Adipose tissue (tissue), 3 donors: ENCODE measurements at places on chromosomes 16 and 17. TPM values are rescaled to one million over a fixed set of nuclear protein-coding genes. Genes with fewer than 3 reads are reported as not detected.

The MFAP4 gene
- polyA plus RNA-seq: 67.7 TPM

The SMIM22 gene
- polyA plus RNA-seq: 3.3 TPM

The SLC13A2 gene
- polyA plus RNA-seq: 0.03 TPM

The OR2C1 gene
- polyA plus RNA-seq: 0.09 TPM

The MT1A gene
- 1,254 TPM for polyA plus RNA-seq

The AXIN1 gene
- polyA plus RNA-seq: 11.8 TPM

The CA5A gene
- not detected for polyA plus RNA-seq

The KRT27 gene
- polyA plus RNA-seq: 2.9 TPM

The ANKS3 gene
- 19.1 TPM for polyA plus RNA-seq

The RAD51C gene
- polyA plus RNA-seq: 13.7 TPM

The KRT9 gene
- polyA plus RNA-seq: not detected

The TPPP3 gene
- polyA plus RNA-seq: 16.8 TPM

The TP53TG3B gene
- not detected for polyA plus RNA-seq

The KLHL10 gene
- 0.02 TPM for polyA plus RNA-seq

The TMEM204 gene
- 15.1 TPM for polyA plus RNA-seq

The RGS11 gene
- polyA plus RNA-seq: 13.7 TPM

The MYO15A gene
- 0.45 TPM for polyA plus RNA-seq

The TCAP gene
- 11.5 TPM for polyA plus RNA-seq

The NPIPB12 gene
- polyA plus RNA-seq: 21.6 TPM

The KIF1C gene
- polyA plus RNA-seq: 36.0 TPM

The CDRT4 gene
- polyA plus RNA-seq: 3.8 TPM

The MMP15 gene
- polyA plus RNA-seq: 16.4 TPM

The MIS12 gene
- polyA plus RNA-seq: 10.3 TPM

The STX1B gene
- polyA plus RNA-seq: 0.11 TPM

The PRR15L gene
- polyA plus RNA-seq: 1.0 TPM

The HOXB6 gene
- 14.7 TPM for polyA plus RNA-seq

The MEOX1 gene
- 30.4 TPM for polyA plus RNA-seq

The CLEC19A gene
- not detected for polyA plus RNA-seq

The HOXB3 gene
- 10.2 TPM for polyA plus RNA-seq

The NKD1 gene
- 1.3 TPM for polyA plus RNA-seq

The VMO1 gene
- polyA plus RNA-seq: 2.1 TPM

The SRL gene
- 0.48 TPM for polyA plus RNA-seq

The CLEC10A gene
- 1.3 TPM for polyA plus RNA-seq

The ALOX15 gene
- 2.5 TPM for polyA plus RNA-seq

The PTX4 gene
- polyA plus RNA-seq: not detected

The IRX6 gene
- polyA plus RNA-seq: 0.51 TPM

The NOL3 gene
- polyA plus RNA-seq: 62.3 TPM

The HOXB13 gene
- polyA plus RNA-seq: not detected

The CCNF gene
- 1.4 TPM for polyA plus RNA-seq

The PERCC1 gene
- not detected for polyA plus RNA-seq

The C1QL1 gene
- 1.9 TPM for polyA plus RNA-seq

The AOC3 gene
- polyA plus RNA-seq: 515 TPM
